ENCODE measurements at places on chromosomes 2 and 18. TPM values are rescaled to one million over a fixed set of nuclear protein-coding genes. Genes with fewer than 3 reads are reported as not detected.
A peak's percentile ranks its signal among the peaks of the same experiment; 100 is the strongest.

GRCh38 chr2:69122271-69122670, 109.3 kb downstream of the ANTXR1 start:
- H3K4me1 ChIP-seq, result no peaks in the 10 kb centered on the region
- no peaks in the 10 kb centered on the region for H3K36me3 ChIP-seq
- no peak overlapping the region for H3K4me3 ChIP-seq
- H3K27ac ChIP-seq, result no peak overlapping the region
- H3K27me3 ChIP-seq, result peaks cover 3% of the 10 kb centered on the region

- H3K27ac ChIP-seq, result no peak overlapping the region
- H3K4me3 ChIP-seq, result no peak overlapping the region
- H3K4me1 ChIP-seq, result peaks cover 7% of the 10 kb centered on the region
- DNase-seq, result no peak
- no peaks in the 10 kb centered on the region for H3K27me3 ChIP-seq
Measured at GRCh38 chr2:232293191-232293590, 85.4 kb upstream of the ALPP start.

SAG gene
- total RNA-seq, result not detected

GRCh38 chr18:31980863-31981262, 37.8 kb upstream of the RNF125 start:
- no peak overlapping the region for H3K4me3 ChIP-seq
- no peak overlapping the region for H3K27ac ChIP-seq
- H3K27me3 ChIP-seq, result no peaks in the 10 kb centered on the region
- no peaks in the 10 kb centered on the region for H3K36me3 ChIP-seq
- DNase-seq, result no peak

FTCDNL1 gene
- total RNA-seq, result 5.2 TPM

RAD51AP2 gene
- not detected for total RNA-seq

ADGRF3 gene
- 2.7 TPM for total RNA-seq

DNA sequence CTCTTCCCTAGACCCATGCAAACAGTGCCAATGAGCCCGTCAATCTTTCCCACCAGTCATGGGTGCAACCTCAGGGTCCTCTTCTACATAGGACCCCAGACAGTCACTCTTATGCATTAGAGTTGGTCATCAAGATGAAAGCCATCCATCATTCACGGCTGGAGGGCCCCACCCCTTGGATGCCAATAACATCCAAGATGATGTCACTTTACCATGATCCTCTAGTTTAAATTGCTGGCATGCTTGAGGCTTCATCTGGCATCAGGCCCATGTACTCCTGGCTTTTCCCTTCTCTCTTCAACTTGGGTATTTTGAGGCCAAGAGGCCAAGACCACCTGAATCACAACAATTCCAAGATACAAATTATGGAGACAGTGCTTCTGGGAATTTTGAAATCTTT, 91.1 kb upstream of the MAPK4 start:
- no peaks in the 10 kb centered on the region for H3K4me1 ChIP-seq
- H3K36me3 ChIP-seq, result no peaks in the 10 kb centered on the region
- H3K4me3 ChIP-seq, result no peak overlapping the region
- no peak overlapping the region for H3K27ac ChIP-seq
- H3K27me3 ChIP-seq, result peaks cover 7% of the 10 kb centered on the region

GRCh38 chr2:178152542-178152941, 40.3 kb downstream of the RBM45 start:
- peaks cover 22% of the 10 kb centered on the region for H3K27me3 ChIP-seq
- H3K27ac ChIP-seq, result no peak overlapping the region
- H3K4me1 ChIP-seq, result no peaks in the 10 kb centered on the region
- no peaks in the 10 kb centered on the region for H3K36me3 ChIP-seq
- no peak for DNase-seq

FOXI3 gene
- not detected for total RNA-seq

DNA sequence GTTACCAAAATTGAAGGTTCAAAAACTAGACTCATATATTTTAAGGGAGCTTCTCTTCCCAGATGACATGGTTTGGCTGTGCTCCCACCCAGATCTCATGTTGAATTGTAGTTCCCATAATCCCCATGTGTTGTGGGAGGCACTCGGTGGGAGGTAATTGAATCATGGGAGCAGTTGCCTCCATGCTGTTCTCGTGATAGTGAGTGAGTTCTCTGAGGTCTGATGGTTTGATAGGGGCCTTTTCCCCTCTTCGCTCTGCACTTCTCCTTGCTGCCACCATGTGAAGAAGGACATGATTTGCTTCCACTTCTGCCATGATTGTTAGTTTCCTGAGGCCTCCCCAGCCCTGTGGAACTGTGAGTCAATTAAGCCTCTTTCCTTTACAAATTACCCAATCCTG, 140.1 kb downstream of the MAIP1 start:
- no peak overlapping the region for H3K27ac ChIP-seq
- H3K27me3 ChIP-seq, result peaks cover 4% of the 10 kb centered on the region
- H3K4me3 ChIP-seq, result no peak overlapping the region
- no peaks in the 10 kb centered on the region for H3K4me1 ChIP-seq

- no peaks in the 10 kb centered on the region for H3K4me1 ChIP-seq
- DNase-seq, result no peak
- H3K36me3 ChIP-seq, result no peaks in the 10 kb centered on the region
Measured at GRCh38 chr18:11840493-11840892, 10.7 kb upstream of the CHMP1B start.

DNA sequence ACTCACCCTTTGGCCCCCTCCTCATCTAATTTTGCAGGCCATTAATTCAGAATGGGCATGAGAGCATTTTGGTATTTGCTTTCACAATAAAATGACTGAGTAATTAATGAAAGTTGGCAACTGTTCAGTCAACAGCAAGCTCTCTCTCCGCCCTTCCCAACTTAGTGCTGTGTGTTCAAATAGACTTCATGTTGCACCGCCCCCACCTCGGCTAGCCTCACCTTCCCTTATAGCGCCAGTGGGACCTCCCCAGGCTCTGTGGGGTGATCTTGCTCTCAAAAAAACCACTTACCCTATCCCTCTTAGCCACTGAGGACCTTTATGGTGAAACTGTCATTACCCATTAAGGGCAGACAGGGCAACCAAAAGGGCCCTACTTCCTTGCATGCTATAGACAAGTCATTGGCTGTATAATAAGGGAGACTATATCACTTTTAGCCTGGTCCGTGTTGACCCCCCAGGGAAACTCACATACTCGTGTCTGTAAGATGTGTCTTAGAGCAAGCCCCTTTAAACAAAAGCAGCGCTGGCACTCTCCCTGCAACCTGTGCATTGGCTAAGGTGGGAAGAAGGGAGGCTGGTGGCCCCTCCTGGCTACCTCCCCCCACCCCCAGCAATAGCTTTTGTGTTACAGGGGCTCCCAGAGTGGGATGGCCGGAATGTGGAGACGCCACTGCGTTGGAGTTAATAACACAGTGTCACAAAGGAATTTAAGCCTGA, 15.2 kb downstream of the EN1 start:
- no peak overlapping the region for H3K4me3 ChIP-seq
- H3K36me3 ChIP-seq, result no peaks in the 10 kb centered on the region
- no peak for DNase-seq
- H3K27me3 ChIP-seq, result peaks cover 72% of the 10 kb centered on the region
- peaks cover 11% of the 10 kb centered on the region for H3K4me1 ChIP-seq

GRCh38 chr18:12060182-12060870, 33.3 kb upstream of the ANKRD62 start:
- no peaks in the 10 kb centered on the region for H3K4me1 ChIP-seq
- no peak overlapping the region for H3K27ac ChIP-seq
- H3K27me3 ChIP-seq, result no peaks in the 10 kb centered on the region
- H3K36me3 ChIP-seq, result no peaks in the 10 kb centered on the region
- DNase-seq, result no peak
- no peak overlapping the region for H3K4me3 ChIP-seq

- no peak for DNase-seq
- peaks cover 5% of the 10 kb centered on the region for H3K4me1 ChIP-seq
- no peak overlapping the region for H3K27ac ChIP-seq
- H3K36me3 ChIP-seq, result no peaks in the 10 kb centered on the region
- H3K4me3 ChIP-seq, result no peak overlapping the region
Measured at GRCh38 chr18:8812631-8813030, 107.3 kb downstream of the MTCL1 start.

LRRTM4 gene
- total RNA-seq, result not detected

DNA sequence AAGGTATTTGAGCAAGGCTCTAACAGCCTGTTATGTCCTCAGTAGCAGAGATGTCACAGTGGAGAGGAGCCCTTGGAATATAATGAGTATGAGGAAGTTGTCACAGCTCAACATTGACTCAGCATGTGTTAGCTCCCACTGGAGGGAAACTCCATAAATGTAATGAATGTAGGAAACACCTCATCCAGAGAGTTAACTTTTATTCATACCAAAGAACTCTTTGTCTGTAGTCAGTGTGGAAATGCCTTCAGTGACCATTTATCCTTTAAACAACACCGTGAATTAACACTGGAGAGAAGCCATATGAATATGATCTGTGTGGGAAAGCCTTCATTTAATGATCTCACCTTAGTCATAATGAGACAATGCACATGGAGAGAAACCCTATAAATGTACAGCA, 59.7 kb downstream of the CYP1B1 start:
- no peak overlapping the region for H3K4me3 ChIP-seq
- H3K27me3 ChIP-seq, result no peaks in the 10 kb centered on the region
- H3K36me3 ChIP-seq, result peaks cover 4% of the 10 kb centered on the region
- H3K4me1 ChIP-seq, result no peaks in the 10 kb centered on the region
- no peak for DNase-seq

DNA sequence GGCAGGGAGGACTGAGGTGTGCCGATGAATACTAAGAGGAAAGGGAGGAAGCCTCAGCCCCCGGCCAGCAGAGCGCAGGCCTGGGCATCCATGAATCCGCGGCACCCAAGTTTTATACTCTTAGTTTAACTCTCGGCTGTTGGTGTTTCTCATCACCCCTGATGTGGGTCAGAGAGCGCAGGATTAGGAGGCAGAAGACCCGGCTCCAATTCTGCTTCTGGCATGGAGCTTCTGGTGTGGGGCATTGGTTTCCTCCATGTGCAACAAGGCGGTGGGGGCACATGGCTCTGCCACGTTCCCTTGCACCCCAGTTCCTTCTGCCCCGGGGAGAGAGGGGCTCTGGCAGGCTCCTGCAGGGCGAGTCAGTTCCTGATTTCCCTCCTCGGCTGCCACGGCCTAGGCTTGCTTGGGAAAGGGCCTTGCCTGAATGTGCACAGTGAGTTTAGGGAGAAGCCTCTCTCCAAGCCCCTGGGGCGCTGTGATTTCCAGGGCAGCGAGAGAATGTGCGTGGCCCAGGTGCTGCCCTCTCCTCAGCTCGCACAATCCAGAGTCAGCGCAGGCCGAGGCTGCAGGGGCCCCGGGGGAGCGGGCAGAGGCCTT, 36.2 kb upstream of the DNMT3A start:
- no peak for DNase-seq
- peak overlapping the region; percentile 64 for H3K4me3 ChIP-seq
- H3K27ac ChIP-seq, result peak overlapping the region; percentile 96
- peaks cover 10% of the 10 kb centered on the region for H3K36me3 ChIP-seq

DNA sequence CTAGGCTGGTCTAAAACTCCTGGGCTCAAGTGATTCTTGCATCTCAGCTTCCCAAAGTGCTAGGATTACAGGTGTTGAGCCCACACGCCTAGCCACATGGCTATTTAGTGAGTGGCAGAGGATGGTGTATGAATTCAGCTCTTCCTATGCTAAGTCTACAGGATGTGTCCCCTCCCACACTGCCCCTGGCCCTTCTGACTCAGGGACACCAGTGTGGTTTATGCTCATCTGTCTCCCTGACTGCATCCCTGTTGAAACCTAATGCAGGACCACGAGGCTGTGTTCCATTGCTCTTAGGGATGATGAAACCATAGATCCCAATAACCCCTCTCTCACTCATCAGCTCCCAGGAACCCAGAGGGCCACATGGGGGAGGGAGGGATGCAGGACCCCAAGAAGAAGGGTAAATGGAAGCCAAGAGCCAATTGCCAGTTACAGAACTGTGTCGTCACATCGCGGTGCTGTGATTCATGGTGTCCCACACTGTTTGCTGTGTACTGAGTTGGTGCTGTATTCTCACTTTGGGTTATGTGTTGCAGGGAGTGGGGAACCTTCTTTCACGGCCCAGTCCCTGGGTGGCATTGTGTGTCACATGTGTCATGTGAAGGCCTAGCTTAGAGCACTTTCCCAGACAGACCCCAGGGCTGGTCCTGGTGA, 102.9 kb upstream of the HAAO start:
- H3K27ac ChIP-seq, result no peak overlapping the region
- no peak overlapping the region for H3K4me3 ChIP-seq
- H3K27me3 ChIP-seq, result peaks cover 3% of the 10 kb centered on the region
- peaks cover 2% of the 10 kb centered on the region for H3K4me1 ChIP-seq

DNA sequence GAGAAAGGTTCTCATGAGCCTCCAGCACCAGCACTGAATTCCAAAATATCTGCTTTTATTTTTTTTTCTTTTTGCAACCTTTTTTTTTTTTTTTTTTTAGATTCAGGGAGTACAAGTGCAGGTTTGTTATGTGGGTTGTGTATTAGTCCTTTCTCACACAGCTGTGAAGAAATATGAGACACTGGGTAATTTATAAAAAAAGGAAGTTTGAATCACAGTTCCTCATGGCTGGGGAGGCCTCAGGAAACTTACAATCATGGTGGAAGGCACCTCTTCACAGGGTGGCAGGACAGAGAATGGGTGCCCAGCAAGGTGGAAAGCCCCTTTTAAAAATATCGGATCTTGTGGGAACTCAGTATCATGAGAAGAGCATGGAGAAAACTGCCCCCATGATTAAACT, 7.9 kb upstream of the TMX3 start:
- H3K4me3 ChIP-seq, result no peak overlapping the region
- no peak overlapping the region for H3K27ac ChIP-seq

UGT1A4 gene
- total RNA-seq, result not detected

DNA sequence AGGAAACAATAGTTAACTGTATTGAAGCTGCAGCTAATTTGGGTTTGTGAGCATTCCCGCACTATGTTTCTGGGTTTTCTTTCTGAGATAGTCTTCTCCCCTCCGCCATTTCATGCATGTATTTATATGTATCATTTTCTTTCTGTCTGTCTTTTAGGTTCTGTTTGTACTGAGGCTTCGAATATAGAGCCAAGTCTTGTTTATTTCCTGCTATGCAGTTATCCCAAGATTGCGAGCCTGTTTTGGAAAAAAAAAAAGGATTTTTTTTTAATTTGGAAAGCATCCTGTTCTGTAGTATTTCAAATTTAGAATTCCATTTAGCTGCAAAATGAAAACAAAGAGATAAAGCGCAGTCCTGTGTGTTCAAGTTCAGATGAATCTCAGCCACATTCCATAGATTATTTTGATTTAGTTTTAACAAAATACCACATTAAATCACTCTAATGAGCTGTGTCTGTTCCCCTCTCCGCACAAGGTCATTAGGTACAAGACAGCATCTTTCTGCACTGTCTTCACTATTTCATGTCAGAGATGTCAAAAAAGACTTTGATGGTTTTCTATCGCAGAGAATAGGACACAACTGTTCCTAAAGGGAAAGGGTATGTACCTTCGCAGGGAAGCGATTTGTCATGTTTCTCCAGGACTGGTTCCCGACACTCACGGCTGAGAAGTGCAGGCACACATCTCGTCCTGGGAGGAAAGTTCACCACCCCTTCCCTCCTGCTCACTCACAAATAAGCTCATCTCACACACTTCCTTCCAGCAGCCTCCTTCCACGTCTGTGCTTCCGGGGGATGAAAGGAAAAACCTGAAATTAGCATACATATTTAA, 443.4 kb downstream of the ZNF516 start:
- no peak overlapping the region for H3K27ac ChIP-seq
- H3K4me3 ChIP-seq, result no peak overlapping the region
- H3K27me3 ChIP-seq, result peaks cover 3% of the 10 kb centered on the region

- H3K27me3 ChIP-seq, result no peaks in the 10 kb centered on the region
- no peak overlapping the region for H3K4me3 ChIP-seq
- DNase-seq, result no peak
- no peaks in the 10 kb centered on the region for H3K36me3 ChIP-seq
- no peaks in the 10 kb centered on the region for H3K4me1 ChIP-seq
- no peak overlapping the region for H3K27ac ChIP-seq
Measured at GRCh38 chr2:133053541-133053940, 383.5 kb upstream of the LYPD1 start.

RNF144A gene
- 49.0 TPM for total RNA-seq

NEURL3 gene
- 0.57 TPM for total RNA-seq

Data from activated naive CD4-positive, alpha-beta T cell treated with anti-CD3 and anti-CD28 coated beads for 36 hours (primary cell).